ENCODE measurements at places on chromosomes 16 and 17.

DNA sequence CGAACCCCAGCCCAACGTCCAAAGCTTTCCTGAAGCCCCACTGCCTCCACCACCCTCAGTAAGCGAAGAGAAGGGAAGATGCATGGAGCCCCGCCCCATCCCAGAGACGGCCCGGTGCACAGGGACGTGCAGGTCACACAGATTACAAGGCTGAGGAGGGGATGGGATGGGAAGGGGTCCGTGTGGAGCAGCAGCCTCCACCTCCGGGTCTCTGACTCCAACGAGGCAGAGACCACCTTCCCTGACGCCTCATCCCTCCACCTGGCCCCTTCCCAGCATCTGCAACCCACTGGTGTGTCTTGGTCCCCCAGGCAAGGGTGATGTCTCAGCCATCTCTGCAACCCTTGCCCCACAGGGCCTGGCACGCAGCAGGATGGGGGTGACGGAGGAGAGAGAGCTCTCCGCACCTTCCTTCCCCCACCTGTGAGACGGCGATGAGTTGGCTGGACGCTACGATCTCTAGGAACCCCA is 58.5 kb downstream of the TBC1D16 start:
- no peak for DNase-seq

DNA sequence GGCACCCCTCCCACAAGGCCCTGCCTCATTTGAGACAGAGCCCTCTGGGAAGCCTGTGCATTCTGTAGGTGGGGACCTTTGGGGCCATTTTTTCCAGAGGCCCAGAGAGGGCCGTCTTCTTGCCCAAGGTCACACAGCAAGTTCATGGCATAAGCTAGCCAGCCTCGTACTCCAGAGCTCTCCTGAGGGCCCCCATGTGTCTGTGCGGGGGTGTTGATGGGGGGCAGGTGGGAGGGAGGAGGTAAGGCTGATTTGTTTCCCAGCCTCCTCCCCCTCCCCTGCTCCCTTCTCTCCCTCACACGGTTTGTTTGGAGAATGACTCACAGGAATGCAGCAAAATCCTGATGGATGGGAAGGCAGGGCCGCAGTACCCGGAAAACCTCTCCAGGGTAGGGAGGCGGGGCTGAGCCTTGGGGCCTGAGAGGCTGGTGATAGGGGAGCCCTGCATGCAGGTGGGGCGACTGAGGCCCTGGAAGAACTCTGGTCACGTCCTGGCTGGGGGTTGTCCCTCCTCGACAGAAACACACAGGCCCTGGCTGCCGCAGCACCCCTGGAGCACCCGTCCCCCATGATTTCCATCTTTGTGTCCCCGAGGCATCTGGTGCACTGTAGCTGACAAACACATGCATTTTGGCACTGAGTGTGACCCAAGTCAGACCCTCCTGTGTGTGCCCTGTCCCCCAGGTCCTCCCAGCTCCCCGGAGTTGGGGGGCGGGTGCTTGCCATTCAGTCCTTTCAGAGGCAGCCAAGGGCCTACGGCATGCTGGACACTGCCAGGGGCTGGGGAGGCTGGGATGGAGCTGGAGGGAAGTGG is 29.7 kb downstream of the RAI1 start:
- no peak for DNase-seq

- no peak for DNase-seq
These were observed 28.6 kb downstream of the TRPV3 start for GRCh38 chr17:3528880-3529511.

GRCh38 chr17:80774643-80775281 is 216.9 kb upstream of the CHMP6 start:
- no peak for DNase-seq

- DNase-seq: no peak
These were observed 3.3 kb downstream of the RARA start for GRCh38 chr17:40312131-40312731.

GRCh38 chr17:55770196-55770870 is 19.5 kb downstream of the PCTP start:
- DNase-seq: no peak

- no peak for DNase-seq
These were observed 988 bp downstream of the RAP1GAP2 start for GRCh38 chr17:2797226-2797625.

DNA sequence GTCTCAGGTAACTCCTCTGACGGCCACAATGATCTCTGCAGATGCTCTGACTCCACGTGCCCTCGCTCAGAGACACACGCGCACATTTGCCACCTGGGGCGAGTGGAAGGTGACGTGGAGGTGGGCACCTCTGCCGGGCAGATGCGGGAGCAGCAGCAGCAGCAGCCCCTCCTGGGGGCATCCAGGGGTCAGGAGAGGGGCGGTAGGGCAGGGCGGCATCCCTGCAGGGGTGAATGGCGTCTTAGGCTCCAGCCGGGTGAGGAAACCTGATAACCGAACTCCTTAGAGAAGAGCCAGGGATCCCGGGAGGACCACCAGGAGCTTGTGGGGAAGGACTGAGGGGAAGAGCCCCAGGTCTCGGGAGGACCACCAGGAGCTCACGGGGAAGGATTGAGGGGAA is 34.6 kb upstream of the CDH15 start:
- no peak for DNase-seq

- no peak for DNase-seq
These were observed 30.9 kb downstream of the ZNF469 start for GRCh38 chr16:88413631-88414030.

- DNase-seq: no peak
These were observed 447.2 kb downstream of the KIF2B start for GRCh38 chr17:54269881-54270280.

DNA sequence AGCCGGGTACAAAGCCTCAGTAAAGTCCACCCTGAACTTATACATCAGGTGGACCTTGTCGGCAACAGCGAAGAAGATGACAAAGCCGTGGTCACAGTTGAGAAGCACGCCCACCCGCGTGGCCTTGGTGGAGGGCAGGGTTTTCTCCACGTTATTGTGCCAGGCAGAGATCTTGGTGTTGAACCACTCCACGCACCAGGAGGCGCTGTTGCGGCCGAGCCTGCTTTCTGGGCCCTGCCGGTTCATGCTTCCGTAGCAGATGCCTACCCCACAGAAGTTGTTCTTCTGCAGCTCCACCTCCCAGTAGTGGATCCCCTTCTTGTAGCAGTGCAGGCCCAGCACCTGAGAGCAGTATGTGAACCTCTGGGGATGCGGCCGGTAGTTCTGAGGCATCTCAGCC is 22.1 kb downstream of the TRIM25 start:
- peak; percentile 28 for DNase-seq

GRCh38 chr16:23869052-23869451 is 33.3 kb downstream of the PRKCB start:
- DNase-seq: no peak

Data from activated CD8-positive, alpha-beta memory T cell treated with anti-CD3 and anti-CD28 coated beads for 4 hours (primary cell).